Thyroid gland (tissue), 4 donors: ENCODE measurements at places on chromosomes 2 and 18. TPM values are rescaled to one million over a fixed set of nuclear protein-coding genes. Genes with fewer than 3 reads are reported as not detected.

The PPP1R1C gene
- total RNA-seq = 0.78 TPM

The CTIF gene
- total RNA-seq = 18.7 TPM

DNA sequence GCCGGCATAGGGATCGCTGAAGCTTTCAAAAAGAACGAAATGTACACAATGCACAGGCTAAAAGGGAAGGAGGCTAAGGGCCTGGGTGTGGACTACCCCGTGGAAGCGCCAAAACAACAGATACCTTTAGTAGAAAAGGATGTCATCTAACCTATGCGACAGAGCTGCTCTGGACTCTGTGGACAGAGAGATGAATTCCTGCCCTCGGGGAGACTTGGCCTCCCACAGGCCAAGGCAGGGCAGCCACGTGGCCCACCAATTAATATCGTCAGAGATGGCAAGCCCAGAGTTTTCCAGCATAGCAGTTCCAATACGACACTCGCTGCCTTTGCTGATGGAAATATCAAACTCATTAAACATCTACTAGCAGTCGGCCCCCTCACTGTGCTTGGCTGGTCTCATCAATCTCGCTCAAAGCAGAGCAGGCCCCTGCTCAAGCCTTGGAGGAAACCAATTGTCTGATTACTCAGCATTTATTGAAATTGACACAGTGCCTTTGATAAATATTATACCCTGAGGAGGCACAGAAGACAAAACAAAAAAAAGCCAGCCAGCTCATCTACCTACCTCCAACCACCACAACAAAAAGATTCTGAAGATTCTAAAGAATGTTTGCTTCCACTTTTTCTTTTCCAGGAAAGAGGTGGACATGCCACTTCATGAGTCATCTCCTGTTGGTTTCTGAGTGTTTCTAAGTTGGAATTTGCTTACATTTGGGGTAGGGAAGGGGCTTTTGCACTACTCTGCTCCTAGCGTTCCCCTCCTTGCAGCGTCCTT, 79.0 kb upstream of the ACAA2 start:
- DNase-seq = no peak

GRCh38 chr2:149572102-149572953, 15.2 kb downstream of the MMADHC start:
- no peak for DNase-seq

DNA sequence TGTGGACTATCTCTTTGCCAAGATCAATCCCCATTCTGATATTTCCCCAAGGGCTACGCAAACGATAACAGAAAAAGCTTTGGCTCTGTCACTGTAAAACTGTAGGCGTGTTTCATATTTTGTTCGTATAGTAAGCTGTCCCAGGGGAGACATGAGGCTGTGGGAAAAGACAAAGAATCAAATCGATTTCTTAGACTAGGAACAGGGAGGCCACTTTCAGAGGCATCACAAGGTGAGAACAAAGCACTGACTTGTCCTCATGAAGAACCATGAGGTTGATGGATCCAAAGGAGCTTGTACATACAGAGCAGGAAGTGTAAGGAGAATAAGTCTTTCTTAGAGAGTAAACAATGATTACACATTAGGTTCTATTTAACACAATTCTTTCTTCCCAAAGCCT, 255.7 kb downstream of the HNMT start:
- DNase-seq = no peak
